ENCODE measurements at places on chromosomes 1 and 21.

DNA sequence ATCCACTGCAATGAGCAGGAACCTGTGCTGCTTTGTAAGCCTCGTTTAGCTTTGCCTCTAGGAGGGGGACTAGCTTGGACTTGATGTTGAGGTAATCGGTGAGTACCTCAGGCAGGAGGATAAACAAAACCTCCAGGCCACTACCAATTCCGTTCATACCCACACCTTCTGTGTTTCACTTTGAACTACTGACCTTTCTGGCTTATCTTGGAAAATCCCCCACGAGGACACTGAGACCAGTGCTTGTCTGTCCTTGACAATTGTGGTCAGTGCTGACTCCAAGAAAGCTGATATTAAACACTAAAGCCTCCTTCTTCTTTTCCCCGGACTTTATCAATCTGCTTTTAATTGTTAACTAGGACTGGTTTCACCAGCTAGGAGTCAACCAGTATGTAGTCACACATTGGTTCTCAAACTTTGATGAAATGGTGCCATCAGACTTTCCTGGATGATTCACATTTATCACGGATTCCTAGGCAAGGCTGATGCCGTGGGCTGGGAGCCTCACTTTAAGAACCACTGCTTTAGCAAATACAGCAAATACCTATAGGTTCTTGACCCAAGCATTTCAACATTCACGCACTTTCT, 52.7 kb downstream of the TGFB2 start:
- DNase-seq: no peak

DNA sequence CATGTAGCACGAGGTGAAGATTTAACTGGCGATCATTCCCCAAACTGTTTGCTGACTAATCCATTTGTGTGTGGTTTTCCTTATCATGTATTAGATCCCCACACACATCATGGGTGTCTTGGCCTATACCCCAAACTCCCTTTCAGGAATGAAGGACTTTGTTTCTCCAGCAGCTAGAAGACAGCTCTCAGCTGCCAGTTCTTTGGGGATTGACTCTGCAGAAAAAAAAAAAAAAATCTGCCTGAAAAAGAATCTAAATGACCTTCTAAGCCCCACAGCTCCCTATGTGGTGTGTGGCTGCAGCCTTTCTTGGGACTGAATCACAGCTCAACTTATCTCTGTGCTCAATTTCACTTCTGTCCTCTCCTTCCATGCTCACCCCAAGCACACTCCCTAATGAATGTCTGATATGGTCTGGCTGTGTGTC, 256.3 kb upstream of the DUSP10 start:
- no peak for DNase-seq

- DNase-seq: no peak
Observed at GRCh38 chr1:48182439-48182838, 40.1 kb upstream of the SLC5A9 start.

DNA sequence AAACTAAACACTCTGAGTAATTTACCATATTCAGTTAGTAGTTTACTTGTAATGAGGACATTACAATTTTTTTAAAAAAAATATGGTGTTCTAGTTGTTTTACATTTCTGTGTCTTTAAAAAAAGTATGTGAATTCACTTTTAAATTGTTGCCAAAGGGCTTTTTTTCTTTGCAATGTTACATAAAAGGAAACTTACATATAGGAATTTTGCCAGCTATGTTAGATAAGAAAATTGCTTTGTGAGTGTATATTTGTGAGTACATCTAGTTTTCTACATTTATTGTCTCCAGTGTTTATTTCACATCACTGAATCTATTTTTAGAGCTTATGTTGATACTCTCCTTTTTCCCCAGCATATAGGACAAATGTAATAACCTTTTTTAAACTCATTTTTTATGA, 206.8 kb downstream of the GPR52 start:
- DNase-seq: no peak

- no peak for DNase-seq
Observed at GRCh38 chr1:12593621-12594066, 24.4 kb downstream of the DHRS3 start.

DNA sequence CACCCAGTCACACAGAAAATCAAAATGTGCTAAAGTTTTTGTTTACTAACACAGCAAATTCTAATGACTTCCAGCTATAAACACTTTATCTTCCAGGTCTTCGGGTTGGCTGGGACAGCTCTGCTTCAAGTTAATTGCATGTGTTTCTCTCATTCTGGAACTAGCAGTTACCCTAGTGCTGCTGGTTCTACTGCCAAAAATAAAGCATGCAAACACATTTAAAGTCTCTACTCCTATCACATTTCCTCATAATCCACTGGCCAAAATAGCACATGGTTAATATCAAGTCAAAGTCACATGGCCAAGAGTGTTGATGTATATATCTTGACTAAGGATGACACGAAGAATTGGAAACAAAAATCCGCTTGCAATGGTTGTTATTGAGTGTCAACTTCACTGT, 973.1 kb upstream of the ADGRL2 start:
- no peak for DNase-seq

GRCh38 chr1:165937829-165938228, 110.4 kb downstream of the UCK2 start:
- DNase-seq: no peak

DNA sequence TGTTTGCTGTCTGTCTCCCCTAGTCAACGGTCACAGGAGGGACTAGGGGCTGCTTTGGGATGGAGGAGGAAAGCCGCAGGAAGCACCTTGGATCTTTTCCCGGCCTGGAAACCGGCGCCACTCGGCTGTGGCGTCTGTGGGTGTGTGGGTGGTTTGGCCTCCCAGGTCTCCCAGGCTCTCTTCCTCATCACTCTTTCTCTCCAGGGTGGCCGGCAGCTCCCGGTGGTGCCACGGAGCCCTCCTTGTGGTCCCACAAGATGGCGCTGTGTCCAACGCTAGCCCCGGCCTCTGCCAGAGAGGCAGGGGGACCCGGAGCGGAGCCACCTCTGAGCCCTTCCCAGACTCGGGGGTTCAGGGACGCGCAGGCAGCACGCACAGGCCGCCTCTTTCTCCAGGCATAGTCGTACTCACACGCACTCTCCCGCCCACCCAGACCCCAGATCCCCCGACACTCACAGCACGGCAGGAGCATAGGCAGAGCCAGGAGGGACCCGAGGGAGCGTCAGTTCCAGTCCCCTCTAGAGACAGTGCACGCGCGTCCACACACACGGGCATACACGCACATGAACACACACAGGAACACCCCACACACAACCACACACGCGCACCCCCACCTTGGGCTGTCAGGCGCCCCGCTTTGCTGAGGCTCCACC, 31.2 kb downstream of the CDCP2 start:
- peak; percentile 19 for DNase-seq

- no peak for DNase-seq
Observed at GRCh38 chr21:25756190-25756932, 21.6 kb downstream of the GABPA start.

- no peak for DNase-seq
Observed at GRCh38 chr21:22421416-22422180, 1423.4 kb downstream of the NCAM2 start.

DNA sequence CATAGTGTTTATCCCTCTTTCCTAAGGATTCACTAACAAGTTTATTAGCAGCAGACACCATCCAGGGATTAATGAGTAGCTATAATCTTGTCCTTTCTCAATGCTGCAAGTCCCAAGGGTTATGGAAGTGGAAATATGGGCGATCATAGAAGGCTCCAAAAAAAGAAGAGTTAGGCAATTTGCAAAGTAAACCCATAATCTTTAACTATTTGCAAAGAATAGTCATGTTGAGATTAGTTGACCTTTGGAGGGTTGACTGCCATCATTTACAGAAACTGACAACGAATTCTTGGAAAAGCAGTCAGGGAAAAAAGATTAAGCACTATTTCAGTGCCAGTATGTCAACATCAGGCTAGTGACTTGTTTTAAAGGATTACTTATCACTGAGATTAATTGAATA, 169.9 kb downstream of the KCNT2 start:
- no peak for DNase-seq

DNA sequence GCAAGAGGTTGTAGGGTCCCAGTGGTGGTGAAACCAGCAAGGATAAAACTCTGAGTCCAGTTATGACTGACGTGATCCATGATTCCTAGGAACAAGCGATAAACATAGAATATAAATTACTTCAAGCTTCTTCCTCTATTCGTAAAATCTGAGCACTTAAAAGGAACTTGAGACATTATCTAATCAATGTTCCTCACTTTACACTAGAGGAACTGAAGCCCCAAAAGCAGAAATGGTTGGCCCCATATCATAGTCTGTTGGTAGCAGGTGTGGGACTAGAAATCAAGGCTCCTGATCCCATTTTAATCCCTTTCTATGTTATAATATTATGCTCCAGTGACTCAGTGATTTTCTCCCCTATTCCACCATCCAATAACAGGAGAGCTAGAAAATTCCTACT, 21.9 kb upstream of the MNDA start:
- DNase-seq: no peak

DNA sequence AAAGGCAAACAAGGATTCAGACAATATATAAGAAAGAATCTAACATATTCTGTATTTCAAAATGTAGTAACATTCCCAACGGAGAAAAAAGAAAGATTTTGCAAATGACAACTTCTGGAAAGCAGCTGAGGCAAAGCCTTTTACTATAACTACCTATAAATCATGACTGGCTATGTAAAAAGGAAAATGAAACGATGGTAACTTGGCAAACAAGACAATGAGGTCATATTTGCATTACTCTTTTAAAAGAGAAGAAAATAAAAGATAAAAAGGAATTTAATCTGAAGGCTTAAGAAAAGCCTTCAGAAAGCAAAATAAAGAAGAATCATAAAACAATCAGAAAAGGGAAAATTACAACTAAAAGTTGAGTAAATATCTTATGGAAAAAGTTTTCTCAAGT, 25.1 kb upstream of the ASPM start:
- no peak for DNase-seq

DNA sequence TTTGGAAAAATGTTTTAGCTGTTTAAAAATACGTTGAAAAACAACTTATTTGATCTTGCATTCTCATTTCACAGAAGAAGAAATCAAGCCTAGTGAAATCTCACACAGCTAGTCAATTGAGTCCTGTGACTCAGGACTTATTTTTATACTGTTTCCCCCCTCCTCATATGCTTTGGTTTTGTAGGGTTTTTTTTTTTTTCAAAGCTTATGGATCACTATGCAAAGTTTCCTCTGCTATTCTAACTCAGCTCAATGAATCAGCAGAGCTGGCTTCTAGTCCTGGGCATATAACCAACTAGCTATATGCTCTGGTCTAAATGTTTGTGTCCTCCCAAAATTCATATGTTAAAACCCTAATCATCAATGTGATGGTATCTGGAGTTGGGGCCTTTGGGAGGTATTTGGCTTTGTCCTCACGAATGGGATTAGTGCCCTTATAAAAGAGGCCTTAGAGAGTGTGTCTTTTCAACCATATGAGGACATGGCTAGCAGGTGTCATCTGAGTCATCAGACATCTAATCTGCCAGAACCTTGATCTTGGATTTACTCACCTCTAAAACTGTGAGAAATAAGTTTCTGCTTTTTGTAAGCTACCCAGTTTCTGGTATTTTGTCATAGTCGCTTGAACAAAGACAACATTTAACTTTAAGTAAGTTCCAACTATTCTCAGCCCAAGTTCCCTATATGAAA, 317.2 kb upstream of the C1orf87 start:
- no peak for DNase-seq

- DNase-seq: no peak
Observed at GRCh38 chr1:11862890-11863289, 4.1 kb upstream of the NPPB start.

DNA sequence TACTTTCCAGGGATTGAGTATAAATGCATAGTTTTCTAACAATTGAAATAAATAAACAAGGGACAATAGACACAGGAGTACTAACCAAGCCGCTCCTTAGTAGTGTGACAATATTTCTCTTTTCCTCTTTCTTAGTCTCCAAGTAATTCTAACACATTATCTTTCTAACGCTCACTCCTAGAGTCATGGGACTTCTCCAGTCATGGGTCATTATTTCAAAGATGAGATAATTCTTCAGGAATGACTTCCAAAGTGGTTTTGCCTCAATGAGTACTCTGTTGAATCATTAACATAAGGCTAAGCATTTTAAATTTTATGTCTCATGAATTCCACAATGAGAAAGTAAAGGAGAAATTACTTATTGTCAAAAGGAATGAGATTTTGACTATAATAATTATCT, 605.8 kb upstream of the ADAMTS5 start:
- no peak for DNase-seq

- no peak for DNase-seq
Observed at GRCh38 chr1:32918179-32918578, 17.0 kb upstream of the TMEM54 start.

GRCh38 chr1:209249785-209250440, 333.6 kb upstream of the CAMK1G start:
- no peak for DNase-seq

DNA sequence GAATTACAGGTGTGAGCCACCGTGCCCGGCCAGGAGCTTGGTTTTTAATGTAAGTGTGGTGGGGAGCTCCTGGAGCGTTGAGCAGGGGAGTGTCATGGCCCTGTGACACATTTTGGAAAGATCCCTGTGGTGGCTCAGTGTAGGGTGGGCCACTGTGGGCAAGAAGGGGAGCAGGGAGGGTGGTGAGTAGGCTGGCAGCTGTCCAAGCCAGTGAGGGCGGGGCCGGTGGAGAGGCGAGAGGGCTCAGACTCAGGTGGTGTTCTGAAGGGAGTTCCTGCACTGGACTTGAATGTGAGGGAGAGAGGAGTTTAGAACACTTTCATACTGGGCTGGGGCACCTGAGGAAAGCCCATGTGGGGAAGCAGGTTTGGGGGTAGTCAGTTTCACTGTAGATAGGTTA, 3.1 kb upstream of the EVA1B start:
- DNase-seq: no peak

- DNase-seq: no peak
Observed at GRCh38 chr1:61362351-61362750, 280.0 kb downstream of the NFIA start.

- no peak for DNase-seq
Observed at GRCh38 chr1:208089761-208090370, 154.3 kb downstream of the PLXNA2 start.

DNA sequence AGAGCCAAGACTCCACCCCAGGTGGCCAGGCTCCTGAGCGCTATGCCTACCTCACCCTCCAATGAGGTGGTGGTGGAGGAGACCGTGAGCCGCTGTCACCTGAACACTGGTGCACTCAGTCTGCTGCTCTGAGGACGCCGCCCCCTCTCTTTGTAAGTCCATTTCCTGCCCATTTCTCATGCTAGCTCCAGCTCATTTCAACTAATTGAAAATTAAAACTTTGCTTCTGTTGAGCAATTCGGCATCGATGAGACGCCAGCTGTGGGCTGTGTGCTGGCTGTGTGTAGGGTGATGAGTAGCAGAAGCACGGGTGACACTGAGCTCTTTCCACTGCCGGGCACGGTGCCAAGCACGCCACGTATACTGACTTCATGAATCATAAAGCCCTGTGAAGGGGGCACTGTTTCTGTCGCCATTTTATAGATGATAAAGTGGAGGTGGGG, 11.2 kb downstream of the TNFRSF1B start:
- peak; percentile 86 for DNase-seq

GRCh38 chr1:146039844-146040194, 18.3 kb upstream of the HJV start:
- DNase-seq: no peak

- DNase-seq: no peak
Observed at GRCh38 chr1:39328586-39329121, 124.2 kb downstream of the MACF1 start.

Data from activated naive CD4-positive, alpha-beta T cell (primary cell).